ENCODE measurements at places on chromosomes 5 and 9.

- DNase-seq: no peak
Observed at GRCh38 chr5:11903121-11903613, 1.1 kb downstream of the CTNND2 start.

DNA sequence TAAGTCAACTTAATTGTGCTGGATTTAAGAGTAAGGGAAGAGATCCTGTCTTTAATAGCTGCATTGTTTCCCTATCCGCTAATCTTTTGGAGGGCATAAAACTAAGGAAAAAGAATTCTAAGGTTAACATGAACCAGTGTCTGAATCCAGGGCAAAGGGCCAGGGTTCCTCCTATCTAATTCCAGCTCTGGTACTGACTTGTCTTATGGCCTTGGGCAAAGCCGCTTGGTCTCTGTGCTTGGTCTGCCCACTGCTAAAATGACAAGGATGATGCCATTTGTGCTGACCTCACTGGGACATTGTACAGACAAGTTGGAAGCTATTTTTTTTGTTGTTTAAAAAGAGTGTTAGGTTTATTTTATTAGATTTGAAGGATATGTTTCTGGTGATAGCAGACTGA is 334.7 kb upstream of the PIK3R1 start:
- no peak for DNase-seq

GRCh38 chr5:98770209-98770910 is 3.1 kb upstream of the RGMB start:
- DNase-seq: no peak

- peak; percentile 7 for DNase-seq
Observed at GRCh38 chr9:75027187-75028107, 646 bp downstream of the CARNMT1 start.

DNA sequence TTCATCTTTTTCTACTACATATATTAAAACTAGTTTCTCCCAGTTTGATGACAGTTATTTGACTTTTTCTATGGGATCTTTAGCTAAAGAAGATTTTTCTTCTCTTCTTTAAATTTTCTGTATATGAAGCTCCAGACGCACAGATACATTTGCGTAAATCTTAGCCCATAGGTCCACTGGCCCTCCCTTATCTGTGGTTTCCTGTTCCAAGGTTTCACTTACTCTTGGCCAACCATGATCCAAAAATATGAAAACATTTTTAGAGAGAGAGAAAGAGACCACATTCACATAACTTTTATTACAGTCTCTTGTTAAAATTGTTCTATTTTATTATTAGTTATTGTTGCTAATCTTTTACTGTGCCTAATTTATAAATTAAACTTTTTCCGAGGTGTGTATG is 270.2 kb upstream of the DAPK1 start:
- DNase-seq: no peak

- no peak for DNase-seq
Observed at GRCh38 chr5:5017827-5018577, 122.1 kb upstream of the ADAMTS16 start.

- DNase-seq: no peak
Observed at GRCh38 chr9:35713578-35713977, 18.4 kb downstream of the TLN1 start.

DNA sequence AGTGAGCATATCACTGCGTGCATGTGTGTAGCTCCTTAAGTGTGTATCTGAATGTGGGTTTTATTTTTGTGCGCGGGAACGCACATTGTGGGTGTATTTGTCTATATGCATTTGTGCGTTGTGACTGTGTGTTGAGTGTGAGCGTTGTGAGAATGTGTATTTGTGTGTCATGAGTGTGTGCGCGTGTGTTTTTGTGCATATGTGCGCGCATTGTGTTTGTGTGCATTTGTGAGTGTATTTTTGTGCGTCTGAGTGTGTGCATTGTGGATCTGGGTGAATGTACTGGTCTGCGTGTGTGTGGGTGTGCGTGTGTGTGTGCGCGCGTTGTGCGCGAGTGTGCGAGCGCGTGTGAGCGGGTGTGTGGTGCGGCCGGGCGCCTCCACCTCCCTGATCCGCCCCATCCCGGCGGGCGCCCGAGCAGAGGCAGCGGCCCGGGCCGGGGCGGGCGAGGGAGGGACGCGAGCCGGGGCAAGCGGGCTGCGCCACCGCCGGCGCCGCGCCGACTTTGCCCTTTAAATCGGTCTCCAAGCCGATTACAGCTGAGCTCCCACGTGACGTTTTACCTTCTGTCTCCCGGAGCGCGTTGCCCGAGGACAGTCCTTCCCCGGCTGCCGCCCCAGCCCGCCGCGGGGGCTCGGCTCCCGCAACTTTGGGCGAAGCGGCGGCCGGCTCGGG is at the start of gene RASGRF2:
Gene RASGRF2, plus strand, starts transcription at position 596 of the 675 bp plus-strand sequence. CDS start 376 bp downstream, outside the sequence.
- no peak for DNase-seq

- DNase-seq: no peak
Observed at GRCh38 chr5:167920589-167920988, 370.9 kb upstream of the WWC1 start.

DNA sequence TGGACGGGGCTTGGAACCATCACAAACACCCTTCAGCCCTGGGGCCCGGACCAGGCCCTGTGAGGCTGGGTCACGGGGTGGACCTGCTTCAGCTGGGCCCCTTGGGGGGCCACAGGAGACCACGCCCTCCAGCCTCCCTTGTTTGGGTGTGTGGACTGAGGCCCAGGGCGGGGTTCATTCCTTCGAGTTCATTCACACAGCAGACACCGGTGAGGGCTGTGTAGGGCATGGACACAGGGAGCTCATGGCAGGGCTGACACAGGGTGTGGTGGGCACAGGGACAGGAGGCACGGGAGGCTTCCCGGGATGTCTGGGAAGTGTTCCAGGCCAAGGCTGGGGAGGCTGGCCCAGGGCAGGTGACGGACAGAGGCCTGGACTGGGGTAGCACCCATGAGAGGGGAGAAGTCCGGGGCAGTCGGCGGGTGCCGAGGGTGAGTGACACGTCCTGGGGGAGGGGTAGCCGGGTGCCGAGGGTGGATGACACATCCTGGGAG is 8.9 kb downstream of the DNLZ start:
- no peak for DNase-seq

DNA sequence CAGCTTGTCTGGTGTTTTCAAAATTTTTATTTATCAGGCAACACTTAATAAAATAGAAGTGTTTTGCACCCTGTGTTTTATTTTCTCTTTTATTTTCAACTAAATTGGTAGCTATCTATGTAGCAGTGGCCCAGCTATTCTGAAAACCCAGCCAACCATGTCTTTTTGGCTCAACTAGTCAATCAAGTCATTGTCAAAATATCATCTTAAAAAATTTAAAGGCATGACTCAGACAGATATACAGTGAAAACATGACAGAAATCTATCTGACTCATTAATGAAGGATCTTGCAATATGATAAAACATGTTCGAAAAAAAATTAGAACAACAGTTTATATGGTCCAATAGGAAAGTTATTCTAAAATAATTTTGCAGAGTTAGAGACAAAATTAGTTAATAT is 75.1 kb downstream of the HSD17B4 start:
- no peak for DNase-seq

DNA sequence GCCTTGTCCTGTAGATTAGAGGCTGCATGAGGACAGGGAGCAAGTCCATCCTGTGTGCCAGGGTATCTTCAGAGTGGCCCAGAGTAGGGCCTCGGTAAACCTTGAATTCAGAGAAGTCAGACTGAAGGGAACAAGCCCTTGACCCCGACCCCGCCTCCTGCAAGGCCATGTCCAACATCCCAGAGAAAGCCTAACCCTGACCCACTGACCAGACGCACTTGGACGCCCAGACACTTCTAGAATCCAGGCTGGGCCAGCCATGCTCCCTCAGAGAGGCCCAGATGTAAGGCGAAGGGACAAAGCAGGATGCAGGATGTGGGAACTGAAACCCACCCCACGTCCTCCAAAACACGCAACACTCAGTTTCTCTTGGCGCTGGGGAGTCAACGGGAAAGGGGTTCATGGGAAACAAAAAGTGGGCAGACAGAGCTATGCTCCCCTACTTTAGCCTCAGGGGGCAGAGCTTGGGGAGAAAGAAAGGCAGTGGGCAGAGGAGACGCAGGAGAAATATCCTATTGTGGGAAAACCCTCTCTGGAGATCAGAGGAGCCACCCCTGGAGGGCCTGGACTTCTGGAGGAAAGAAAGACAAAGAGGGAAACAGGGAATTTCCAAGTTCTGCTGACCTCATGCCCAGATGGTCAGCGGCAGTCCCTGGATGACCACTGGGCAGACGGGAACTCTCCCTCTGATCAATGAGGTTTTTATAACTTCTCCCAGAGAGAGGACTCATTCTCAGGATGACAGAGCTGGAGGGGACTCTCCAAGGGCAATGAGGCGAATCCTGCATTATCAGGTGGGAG is 13.0 kb downstream of the TNIP1 start:
- no peak for DNase-seq

GRCh38 chr9:135018306-135018915 is 69.1 kb upstream of the OLFM1 start:
- DNase-seq: no peak

DNA sequence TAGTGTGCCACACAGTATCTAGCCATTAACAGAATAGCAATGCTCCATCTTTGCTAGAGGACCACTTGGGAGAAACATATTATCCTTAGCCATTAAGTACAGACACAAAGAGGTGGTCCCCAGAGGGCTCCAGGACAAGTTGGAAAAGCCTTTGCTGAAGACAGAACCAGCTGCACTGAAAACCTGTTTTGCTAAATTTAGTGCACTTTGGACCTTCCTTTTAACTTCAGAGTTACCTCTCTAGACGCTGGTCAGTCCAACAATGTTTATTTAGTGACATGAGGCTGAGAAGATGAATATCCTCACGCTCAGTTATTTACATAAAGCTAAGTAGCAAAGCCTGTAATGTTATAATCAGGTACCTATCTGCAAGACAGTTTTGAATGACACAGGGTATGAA is 265.0 kb upstream of the ZNF608 start:
- no peak for DNase-seq

DNA sequence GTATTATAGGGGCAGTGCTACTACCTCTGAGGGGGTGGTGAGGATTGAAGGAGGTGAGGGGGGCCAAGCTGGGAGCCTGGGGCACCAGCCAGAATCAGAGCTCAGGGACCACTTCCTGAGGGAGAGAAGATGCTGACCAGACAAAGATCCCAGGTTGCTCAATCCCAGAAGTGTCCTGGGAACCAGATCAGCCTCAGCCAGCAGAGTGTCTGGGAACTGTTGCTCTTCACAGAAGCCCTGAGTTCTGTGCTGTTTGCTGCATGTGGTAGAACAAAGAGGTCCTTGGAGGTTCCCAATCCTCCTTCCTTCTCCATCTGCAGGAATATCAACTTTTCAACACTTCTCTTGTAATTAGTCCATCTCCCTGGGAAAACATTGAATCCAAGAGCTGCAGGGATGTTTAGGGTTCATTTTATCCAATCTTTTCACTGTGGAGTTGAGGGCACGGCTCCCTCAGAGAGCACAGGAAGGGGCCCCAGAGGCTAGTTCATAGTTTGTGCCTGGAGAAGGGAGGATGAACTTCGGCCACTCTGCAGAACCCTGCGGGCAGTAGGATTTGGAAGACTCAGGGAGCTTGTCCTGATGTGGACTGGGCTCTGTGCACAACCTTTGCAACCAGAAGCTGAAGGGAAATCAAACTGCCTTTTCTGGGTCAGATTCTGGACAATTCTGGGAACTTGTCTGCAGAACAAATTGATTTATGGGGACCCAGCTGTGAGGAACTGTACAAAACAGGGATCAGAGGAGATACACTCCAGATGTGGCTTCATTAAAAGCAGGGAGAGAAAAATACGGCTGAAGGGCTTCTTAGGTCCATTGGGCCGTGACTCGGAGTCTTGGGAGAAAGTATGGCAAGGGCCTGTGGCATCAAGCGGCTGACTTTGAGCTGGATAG is 57.1 kb downstream of the GALNT12 start:
- DNase-seq: no peak

DNA sequence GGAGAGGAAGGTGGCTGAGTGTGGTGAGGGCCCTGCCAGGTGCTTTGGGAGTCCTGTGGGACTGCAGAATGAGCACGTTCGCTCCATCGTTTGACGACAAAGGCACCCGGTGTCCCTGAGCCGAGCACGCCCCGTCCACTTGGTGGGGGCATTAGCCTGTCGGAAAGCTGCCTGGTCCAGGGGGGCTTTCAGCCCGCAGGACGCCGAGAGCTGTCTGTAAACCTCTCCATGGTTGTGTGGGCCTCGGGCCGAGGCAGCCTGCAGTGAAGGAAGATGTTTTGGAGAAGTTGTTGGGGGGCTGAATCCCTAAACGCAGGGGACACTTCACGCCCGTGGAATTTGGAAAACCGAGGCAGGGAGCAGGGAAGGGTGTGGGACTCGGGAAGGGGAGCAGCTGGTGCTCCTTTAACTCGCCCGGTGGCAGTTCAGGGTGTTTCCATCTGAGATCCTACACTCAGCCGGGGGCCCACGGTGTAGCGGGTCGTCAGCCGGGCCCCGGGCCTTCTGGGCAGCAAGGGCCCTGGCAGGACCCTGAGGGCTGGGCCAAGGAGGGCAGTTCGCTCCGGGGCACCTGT is 53.8 kb downstream of the MRPL36 start:
- no peak for DNase-seq

- no peak for DNase-seq
Observed at GRCh38 chr5:112917453-112917995, 4.5 kb downstream of the REEP5 start.

- no peak for DNase-seq
Observed at GRCh38 chr5:32311404-32312196, 1.1 kb downstream of the MTMR12 start.

DNA sequence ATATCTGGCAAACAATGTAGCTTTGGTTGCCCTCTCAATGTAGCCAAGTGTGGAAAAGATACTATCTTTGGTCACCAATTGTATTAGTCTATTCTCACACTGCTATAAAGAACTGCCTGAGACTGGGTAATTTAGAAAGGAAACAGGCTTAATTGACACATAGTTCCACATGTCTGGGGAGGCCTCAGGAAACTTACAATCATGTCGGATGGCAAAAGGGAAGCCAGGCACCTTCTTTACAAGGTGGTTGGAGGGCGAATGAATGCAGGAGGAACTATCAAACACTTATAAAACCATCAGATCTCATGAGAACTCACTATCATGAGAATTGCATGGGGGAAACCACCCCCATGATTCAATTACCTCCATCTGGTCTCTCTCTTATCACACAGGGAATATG is 133.1 kb upstream of the TBCA start:
- no peak for DNase-seq

GRCh38 chr5:170121321-170121720 is 15.6 kb downstream of the FOXI1 start:
- DNase-seq: no peak

DNA sequence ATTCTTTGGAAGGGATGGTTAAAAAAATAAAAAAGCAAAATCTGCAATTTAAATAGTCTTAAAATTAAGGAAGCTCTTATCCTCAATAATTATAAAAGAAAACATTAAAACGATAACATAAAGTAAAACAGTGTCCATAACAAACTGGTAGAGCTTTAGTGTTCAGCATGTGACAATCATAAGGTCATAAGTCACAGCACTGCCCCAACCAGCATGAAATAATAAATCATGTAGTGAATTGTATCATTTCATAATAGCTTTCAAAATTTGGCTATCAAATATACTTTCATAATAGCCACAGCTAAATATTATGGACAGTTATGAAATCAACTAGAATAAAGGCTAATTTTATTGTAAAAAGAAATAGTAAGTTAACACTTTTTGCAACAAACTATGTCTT is 10.0 kb downstream of the NR3C1 start:
- no peak for DNase-seq
